ENCODE measurements at places on chromosomes 7 and 10. TPM values are rescaled to one million over a fixed set of nuclear protein-coding genes. Genes with fewer than 3 reads are reported as not detected.

SLC13A1 gene
- not detected for total RNA-seq

NXPH1 gene
- total RNA-seq, result not detected

HPSE2 gene
- total RNA-seq, result not detected

A1CF gene
- 0.13 TPM for total RNA-seq

PIP gene
- 0.16 TPM for total RNA-seq

ZMIZ1 gene
- 32.5 TPM for total RNA-seq

HTR7 gene
- total RNA-seq, result 0.17 TPM

KCNH2 gene
- 5.7 TPM for total RNA-seq

MYO1G gene
- 0.27 TPM for total RNA-seq

GDF10 gene
- 0.08 TPM for total RNA-seq

ASIC3 gene
- total RNA-seq, result 9.9 TPM

All from A549 treated with AZD2906 at 1 μM for 4 hours (cell line).